Activated naive CD4-positive, alpha-beta T cell treated with anti-CD3 and anti-CD28 coated beads, Interleukin-2, amount 10 ng/mL, durations not matched to agents 5 hours and 36 hours (primary cell): ENCODE measurements at places on chromosomes 3 and 15. TPM values are rescaled to one million over a fixed set of nuclear protein-coding genes. Genes with fewer than 3 reads are reported as not detected.

Gene NR2E3
- total RNA-seq: not detected

Gene COX5A
- total RNA-seq: 209 TPM

Gene C2CD4A
- total RNA-seq: not detected

Gene ACVR2B
- total RNA-seq: 5.8 TPM

Gene RPUSD2
- 10.3 TPM for total RNA-seq
